ENCODE measurements at places on chromosomes 6 and 20.

GRCh38 chr20:46317685-46318177 is 9.4 kb upstream of the CDH22 start:
- no peak for DNase-seq

GRCh38 chr6:168915242-168915641 is 338.4 kb downstream of the THBS2 start:
- no peak for DNase-seq

- DNase-seq, result no peak
These were observed 92.2 kb upstream of the TENT5A start for GRCh38 chr6:81844686-81845085.

DNA sequence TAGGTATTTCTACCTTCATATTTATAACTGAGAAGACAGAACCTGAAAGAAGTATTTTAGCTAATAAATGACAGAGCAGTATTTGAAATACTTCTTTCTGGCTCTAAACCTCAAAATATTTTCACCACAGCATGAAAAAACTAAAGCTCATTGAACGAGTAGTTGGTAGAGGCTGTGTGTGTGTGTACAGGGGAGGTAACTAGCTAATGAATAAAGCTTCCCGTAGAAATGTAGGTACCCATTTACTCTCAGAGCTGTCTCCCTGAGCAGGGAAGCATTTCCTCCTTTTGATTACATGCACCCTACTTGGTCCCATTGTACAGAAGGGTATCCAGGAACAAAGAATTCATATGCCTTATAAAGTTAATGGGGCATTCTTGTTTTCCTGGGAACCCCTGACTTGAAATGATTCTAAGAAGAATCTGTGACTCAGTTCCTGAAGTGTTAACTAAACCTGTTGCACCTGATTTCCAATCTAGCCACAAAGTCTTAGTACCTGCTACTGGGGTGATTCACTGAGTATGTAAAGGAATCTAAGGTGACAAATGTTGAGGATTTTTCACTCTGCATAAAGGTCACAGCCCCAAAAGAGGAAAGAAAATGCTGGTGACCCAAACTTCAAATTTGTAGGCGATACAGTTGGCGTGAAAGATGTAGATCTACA is 12.5 kb downstream of the CRYBG1 start:
- no peak for DNase-seq

GRCh38 chr6:131844243-131844841 is 36.5 kb downstream of the ENPP1 start:
- no peak for DNase-seq

DNA sequence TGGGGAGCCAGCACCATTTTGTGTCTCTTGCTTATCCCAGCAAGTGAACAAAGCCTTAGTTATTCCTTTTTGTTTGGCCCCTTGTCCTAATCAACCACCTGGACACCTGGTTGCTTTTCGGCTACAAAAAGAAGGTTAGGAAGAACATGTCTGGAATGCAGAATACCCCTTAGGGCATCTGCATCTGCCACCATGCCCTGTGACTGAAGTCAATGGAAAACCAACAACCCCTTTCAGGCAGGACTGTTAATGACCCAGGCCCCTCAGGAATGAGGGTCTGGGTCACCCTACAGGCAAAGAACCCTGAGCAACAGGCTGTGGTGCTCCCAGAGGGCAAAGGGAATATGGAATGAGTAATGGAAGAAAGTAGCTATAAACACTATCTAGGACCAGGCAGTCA is 78.5 kb downstream of the PDE10A start:
- DNase-seq, result no peak

Measured in T-helper 2 cell treated with Interferon-gamma antibody and Interleukin-4, amounts not matched to agents 5 μg/mL and 100 μg/mL, for 36 hours (primary cell).